ENCODE measurements at places on chromosomes 4 and X.
A peak's percentile ranks its signal among the peaks of the same experiment; 100 is the strongest.

DNA sequence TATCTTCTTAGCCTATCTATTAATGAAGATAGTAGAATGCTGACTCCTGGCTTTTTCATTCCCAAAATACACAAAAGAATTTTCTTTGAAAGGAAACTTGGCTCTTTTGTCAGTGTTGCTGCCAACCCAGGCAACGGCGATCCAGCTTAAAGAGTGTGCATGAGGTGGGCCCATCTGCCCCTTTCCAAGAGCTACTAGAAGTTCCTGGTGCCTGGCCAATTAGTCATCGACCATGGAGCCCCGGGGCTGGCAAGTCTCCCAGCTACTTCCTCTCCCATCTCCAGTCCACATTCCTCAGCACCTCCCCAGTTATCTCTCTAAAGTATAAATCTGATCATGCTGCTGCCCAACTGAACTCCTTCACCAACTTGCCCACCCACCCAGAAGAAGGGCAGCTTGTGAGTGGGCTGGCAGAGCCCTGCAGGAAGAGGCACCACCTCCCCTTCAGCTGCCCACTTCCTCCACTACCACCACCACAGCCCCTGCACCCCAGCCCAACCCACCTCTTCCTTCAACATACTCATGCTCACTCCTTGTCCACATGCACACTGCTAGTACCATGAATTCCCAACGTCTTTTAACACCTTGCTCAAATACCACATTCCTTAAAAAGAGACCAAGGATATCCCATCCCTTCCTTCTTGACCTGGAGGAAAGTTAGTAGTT lies 158.2 kb upstream of the MAP3K15 start:
- peak; percentile 55 for DNase-seq

DNA sequence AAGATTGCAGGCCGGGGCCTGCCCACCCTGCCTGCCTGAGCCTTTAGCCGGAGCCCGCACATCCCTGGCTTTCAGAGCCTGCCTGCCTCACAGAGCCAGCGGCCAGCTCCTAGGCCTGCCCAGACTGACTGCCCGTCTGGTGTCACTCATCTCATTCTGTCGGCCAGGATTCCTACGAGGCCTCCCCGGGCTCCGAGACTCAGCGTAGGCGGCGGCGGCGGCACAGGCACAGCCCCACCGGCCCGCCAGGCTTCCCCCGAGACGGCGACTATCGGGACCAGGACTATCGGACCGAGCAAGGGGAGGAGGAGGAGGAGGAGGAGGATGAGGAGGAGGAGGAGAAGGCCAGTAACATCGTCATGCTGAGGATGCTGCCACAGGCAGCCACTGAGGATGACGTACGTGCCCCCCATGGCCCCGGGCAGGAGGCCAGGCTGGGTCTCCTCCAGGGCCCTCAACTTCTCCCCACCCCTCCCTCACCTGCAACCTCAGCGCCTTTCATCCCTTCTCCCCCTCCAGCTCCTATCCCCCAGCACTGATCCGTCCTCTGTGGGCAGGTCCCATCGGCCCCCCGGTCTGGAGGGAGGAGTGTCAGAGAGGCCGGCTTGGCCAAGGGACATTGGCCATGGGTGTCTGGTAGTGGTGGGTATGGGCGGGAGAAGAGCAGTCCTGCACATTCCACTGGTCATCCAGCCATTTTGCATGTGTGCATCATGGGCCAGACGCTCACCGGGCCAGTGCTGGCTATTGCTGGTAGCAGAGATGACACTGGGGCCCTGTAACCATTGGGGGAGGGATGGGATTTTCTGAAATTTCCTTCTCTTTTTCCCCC lies 22.6 kb upstream of the UBA1 start:
- no peak for DNase-seq

DNA sequence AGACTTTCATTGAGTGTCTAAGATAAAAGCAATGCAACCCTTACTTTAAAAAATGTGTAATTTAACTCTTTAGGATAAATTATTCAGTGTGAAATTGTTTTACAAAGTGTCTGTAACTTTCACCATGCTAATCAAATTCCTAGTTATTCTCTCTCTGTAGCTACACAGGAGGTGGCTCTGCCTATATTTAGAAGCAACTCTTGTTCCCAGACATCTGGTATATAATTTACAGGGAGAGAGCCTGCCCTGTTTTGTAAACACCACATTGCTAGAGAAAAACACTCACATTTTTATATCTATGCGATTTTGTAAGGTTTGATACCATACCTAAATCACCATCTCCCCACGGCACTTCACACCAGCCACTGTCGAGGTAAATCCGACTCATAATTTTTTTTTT lies 35.5 kb upstream of the SPATA4 start:
- DNase-seq = no peak

GRCh38 chr4:6123116-6123515 lies 77.2 kb downstream of the JAKMIP1 start:
- DNase-seq = no peak

GRCh38 chrX:153032397-153033118 lies 23.7 kb upstream of the PNMA3 start:
- DNase-seq = peak; percentile 84

- peak; percentile 13 for DNase-seq
Measured at GRCh38 chrX:129823115-129823514, 20.6 kb downstream of the ZDHHC9 start.

DNA sequence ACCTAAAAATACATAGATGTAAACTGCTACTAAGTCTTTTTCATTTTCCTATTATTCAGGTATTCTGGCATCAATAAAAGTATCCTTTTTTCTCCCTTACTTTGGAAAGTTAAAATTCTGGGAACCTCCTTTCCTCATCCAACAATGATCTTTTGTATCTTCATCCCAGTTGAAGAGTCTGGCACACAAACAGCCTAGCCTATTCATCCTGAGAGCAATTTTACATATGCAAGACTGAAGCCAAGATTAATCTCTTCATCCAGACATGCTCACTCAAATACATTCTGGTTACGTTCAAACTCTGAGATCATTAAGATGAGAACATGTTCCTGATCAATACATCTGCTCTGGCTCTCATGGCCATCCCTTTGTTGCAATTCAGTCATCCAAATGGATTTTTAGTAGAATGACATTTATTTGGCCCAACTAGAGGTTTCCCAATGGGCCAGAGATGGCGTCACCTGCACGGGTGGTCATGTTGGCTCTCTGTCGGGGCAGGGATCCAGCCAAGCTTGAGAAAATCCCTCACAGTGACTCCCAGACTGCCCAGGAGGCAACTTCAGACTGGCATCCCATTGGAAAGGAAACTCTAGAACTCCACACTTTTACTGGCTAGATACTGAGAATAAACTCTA lies 135.3 kb upstream of the VCX2 start:
- DNase-seq = no peak

Data from urothelium cell line (cell line).